BE2C (cell line): ENCODE measurements at places on chromosomes 16 and 17.

DNA sequence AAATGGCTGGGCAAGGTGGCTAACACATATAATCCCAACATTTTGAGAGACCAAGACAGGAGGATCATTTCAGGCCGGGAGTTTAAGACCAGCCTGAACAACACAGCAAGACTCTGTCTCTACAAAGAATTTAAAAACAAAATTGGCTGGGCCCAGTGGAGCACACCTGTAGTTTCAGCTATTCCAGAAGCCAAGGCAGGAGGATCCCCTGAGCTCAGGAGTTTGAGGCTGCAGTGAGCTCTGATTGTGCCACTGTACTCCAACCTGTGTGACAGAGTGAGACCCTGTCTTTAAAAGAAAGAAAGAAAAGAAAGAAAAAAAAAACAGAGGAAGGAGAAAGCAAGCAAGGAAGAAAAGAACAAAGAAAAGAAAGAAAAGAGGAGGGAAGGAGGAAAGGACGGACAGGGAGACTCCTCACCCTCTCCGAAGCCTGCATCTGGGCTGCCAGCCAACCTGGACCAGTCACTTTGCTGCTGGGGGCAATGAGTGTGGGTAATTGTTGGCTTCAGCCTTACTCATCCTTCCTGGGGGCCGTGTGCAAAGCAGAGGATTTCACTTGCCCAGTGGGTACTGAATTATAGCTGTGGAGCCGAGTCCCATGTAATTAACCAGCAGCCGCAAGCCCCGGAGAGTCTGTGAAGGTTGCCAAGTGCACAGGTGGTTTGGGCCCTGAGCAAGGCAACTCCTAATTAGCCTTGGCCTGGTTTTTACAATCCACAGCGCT lies 6.7 kb upstream of the MT4 start:
- DNase-seq: peak; percentile 53

- no peak for DNase-seq
Measured at GRCh38 chr17:66355510-66355909, 53.1 kb downstream of the PRKCA start.

DNA sequence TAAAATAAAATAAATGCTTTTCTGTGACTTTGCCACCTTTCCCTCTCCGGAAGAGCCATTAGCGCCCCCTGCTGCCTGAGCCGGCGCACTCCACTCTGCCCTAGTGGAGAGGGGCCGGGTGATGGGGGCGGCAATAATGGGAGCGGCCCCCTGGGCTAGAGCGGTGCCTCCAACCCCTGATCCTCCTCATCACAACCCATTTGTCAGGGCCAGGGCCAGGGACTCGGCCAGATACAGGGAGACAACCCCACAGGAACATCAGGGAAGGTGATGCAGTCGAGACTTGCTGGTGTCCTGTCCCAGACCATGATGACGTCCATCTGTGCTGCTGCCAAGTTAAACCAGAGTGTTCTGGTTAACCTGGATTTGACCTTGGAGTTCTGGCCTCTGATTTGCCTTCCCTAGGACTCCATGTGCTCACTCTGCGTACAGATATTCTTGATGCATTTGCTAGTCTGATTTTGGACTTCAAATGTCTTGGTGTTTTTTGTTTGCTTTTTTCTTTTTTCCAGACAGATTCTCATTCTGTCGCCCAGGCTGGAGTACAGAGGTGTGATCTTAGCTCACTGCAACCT lies 46.1 kb upstream of the BPTF start:
- peak; percentile 53 for DNase-seq

- DNase-seq: peak; percentile 79
Measured at GRCh38 chr16:648071-648780, 939 bp upstream of the WDR90 start.

- no peak for DNase-seq
Measured at GRCh38 chr16:79257953-79258490, 342.5 kb downstream of the MAF start.

- DNase-seq: no peak
Measured at GRCh38 chr16:75913958-75914357, 187.7 kb upstream of the CPHXL start.

- DNase-seq: no peak
Measured at GRCh38 chr17:77548967-77549366, 408.2 kb downstream of the SEC14L1 start.

- no peak for DNase-seq
Measured at GRCh38 chr16:23081675-23082119, 67.6 kb downstream of the USP31 start.

DNA sequence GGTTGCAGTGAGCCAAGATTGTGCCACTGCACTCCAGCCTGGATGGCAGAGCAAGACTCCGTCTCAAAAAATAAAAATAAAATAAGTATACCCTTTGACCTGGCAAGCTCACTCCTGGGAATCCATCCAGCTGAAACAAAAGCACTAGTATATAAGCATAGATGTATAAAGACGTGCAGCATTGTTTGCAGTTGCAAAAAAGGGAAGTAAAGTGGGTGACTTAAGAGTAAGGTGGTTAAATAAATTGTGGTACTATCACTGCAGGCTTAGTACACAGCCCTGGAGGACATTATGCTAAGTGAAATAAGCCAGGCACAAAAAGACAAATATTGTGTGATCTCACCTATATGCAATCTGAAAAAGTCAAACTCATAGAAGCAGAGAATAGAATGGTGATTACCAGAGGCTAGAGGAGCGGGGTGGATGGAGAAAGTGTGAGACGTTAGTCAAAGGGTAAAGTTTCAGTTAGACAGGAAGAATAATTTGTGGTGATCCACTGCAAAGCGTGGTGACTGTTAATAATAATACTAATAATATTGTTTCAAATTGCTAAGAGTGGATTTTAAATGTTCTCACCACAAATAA lies 113.0 kb downstream of the MYO1D start:
- DNase-seq: no peak

DNA sequence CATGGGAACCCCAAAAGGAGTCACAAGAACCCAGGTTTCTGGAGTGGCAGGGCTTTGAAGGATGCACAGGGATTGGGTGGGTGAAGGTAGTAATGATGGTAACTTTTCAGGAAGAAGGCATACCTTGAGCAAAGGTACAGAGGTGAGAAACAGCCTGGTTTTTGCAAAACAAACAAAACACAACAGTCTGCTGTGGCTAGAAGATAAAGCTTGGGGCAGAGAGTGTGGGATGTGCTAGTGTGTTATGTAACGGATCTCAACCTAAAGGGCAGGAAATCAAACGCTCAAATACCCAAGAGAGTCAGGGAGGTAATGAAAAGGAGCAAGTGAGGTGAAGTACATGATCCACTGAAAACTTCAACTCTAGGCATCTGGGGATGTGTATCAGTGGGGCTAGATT lies 4.6 kb downstream of the PTGES3L start:
- no peak for DNase-seq

- no peak for DNase-seq
Measured at GRCh38 chr17:21539146-21539545, 153.2 kb upstream of the KCNJ18 start.
